ENCODE measurements at places on chromosomes 7 and 10.
A peak's percentile ranks its signal among the peaks of the same experiment; 100 is the strongest.

GRCh38 chr7:36034020-36034419, 119.0 kb upstream of the EEPD1 start:
- no peak for DNase-seq

GRCh38 chr10:58674251-58674650, 161.6 kb downstream of the BICC1 start:
- DNase-seq: no peak

DNA sequence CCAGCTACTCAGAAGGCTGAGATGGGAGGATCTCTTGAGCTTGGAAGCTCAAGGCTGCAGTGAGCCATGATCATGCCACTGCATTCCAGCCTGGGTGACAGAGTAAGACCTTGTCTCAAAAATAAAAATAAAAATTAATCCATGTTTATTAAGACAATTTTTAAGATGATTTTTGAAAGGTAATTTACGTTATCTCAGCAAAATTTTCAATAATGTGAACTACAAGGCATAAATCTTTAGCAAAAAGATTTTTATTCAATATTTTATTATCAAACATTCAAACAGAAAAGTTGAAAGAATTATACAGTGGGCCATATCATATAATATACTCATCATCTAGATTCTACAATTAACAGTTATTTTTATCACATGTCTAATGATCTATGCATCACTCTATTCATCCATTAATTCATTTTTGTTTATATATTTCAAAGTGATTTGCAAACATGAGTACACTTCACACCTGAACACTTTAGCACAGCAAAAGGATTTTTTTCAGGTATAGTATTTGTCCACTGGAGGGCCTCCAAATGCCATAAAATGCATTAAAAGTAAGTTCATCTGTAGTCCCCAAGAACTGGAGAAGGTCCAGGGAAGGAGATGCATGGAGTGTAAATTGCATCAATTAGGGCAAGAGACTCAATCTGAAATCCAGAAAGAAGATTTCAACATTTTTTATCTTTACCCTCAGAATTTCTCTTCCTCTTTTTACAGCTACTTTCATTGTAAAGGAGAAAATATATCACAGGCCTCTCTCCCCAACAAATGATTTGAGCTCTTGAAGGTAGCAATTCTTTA, 38.6 kb upstream of the RSBN1L start:
- no peak for DNase-seq

DNA sequence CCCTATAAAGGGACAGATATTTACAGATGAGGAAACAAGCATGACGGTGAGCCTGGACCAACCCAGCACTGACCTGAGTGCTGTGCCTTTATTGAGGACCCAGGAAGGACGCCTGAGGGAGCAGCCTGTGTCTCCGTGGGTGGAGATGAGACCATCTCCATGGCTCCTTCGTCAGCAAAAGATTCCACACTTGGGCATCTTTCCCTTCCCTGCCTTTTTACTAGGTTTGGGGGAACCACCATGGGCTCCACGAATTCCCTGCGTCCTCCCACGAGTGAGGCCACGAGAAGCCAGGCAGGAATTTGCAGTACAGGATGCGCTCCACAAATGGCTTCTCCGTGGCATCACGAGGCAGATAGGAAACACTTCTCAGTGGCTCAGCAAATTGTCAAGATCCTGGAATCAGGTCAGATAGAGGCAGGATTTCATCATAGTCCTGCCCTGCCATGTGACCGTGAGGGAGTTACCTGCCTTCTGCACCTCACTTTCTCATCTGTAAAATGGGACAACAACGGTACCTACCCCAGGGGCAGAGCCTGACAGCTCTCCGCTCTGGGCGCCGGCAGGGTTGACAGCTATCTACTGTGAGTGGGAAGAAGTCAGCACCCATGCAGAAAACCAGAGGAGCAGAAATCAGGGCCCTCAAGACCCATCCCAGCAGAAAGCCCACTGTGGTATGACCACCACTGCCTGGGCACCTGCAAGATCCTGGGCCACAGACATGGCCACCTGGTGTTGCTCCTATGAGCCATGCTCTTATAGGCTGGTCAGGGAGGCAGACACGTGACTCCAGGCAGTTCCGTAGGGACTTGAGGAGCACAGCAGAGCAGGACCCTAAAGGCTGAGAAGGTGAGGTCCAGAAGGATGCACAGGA, 80.1 kb downstream of the GRID1 start:
- DNase-seq: peak; percentile 29

- no peak for DNase-seq
Observed at GRCh38 chr7:26429168-26429567, 137.5 kb downstream of the SNX10 start.

GRCh38 chr7:121385800-121386179, 10.3 kb downstream of the FAM3C start:
- DNase-seq: no peak

- DNase-seq: no peak
Observed at GRCh38 chr7:131045526-131045925, 282.1 kb upstream of the MKLN1 start.

GRCh38 chr10:2887391-2888070, 179.8 kb upstream of the PFKP start:
- no peak for DNase-seq

- DNase-seq: no peak
Observed at GRCh38 chr7:8702807-8703206, 269.4 kb downstream of the NXPH1 start.

DNA sequence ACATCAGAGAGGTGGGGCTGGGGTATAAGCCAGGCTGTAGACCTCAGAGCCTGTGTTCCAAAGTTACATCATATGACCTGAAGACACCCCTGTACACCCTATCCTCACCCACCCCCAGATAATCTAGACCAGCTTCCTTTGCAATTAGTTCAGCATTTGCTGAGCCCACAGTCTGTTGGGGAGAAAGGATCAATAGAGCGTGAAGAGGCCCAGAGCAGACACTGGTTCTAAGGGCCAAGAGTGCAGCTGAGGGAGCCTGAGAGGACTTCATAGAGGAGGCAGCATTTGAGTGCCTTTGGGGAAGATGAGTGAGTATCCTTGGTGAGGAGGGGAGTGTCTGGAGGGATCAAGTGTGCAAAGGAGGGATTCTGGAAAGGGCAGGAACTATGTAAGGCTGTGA, 58.6 kb downstream of the PRF1 start:
- DNase-seq: no peak

DNA sequence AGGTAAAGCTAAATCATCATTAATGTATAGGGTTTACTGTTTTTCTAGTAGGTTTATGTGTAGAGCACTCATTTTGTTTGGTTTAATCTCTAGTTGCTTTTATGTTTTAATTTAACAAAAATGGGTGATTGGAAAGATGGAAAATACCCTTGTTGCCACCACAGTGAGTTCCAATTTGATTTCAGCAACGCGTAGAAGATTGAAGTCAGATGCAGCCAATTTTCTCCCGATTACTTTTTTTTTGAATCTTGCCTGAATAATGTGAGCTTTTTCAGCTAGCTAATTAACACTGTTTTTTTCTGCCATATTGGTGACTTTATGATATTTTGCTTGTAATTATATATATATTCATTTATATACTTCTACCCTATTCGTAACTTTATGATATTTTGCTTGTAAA, 293.8 kb downstream of the SDK1 start:
- DNase-seq: no peak

DNA sequence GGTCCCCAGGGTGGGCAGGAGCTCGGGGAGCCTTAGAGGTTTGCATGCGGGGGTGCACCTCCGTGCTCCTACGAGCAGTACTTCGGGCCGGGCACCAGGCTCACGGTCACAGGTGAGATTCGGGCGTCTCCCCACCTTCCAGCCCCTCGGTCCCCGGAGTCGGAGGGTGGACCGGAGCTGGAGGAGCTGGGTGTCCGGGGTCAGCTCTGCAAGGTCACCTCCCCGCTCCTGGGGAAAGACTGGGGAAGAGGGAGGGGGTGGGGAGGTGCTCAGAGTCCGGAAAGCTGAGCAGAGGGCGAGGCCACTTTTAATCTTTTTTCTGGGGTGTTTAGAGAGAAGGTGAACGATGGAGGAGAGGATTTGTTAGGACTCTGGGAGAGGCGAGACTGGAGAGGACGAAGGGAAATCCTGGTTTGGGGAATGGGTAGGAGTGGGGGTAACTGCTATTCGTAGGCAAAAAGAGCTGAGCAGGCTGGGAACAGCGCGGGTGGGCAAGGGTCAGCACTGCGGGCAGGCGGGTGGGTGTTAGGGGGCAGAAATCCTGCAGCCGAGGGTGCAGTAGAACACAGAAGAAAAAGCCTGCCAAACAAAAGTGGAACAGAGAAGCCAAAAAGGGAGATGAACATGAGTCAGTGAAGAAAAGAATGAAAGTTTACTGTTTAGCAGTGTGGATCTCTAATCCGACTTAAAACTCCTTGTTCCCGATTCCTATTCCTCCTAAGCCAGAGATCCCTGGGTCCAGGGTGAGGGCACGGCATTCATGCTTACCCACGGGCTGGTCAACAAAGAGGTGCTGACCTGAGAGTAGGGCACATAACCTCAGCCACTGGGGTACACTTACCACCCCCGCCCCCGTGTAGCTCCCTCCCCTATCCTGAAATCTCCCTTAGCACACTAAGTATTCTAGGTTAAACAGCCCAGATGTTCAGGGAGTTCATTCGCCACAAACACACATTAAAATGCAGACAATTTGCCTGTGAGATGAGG, 26.9 kb downstream of the PRSS2 start:
- no peak for DNase-seq

GRCh38 chr7:128914566-128915151, 4.2 kb upstream of the KCP start:
- peak; percentile 61 for DNase-seq

DNA sequence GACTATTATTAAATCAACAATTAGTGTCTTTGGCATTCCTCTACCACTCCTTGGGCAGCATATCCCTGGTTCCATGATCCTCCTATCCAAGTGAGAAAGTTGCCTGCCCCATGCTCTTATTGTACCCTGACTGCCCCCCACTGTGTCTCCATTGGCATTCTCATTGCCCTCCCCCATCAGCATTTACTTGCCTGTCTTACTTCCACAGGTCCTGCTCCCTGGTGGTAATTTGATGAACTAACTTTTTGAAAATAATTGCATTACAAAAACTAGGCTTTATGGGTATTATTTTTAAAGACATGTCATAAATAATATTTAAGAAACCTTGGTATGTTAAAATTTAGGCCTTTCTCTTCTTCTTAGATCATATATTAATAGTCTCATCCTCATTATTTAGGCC, 346.4 kb downstream of the PCLO start:
- no peak for DNase-seq

- no peak for DNase-seq
Observed at GRCh38 chr7:135712182-135712782, 15.7 kb downstream of the SLC13A4 start.

DNA sequence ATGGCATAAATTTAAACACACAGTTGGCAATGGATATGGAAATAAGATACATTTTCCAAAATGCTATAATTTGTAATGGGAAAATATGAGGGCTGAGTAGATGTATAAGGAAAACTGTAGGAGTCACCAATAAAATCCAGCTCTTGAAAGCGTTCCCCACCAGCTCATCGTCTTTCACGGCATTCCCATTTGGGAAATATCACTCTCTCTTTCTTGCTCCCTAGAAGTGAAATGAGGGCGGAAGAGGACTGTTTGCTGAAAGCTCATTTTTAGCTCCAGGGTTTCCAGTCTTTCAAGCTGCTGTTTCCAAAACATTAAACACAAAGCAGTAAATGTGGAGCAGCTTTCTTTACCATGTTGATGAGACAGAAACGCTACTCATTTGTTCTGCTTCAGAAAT, 104.6 kb upstream of the SFMBT2 start:
- DNase-seq: no peak

GRCh38 chr7:31642681-31643115, 44.3 kb upstream of the PPP1R17 start:
- DNase-seq: no peak

DNA sequence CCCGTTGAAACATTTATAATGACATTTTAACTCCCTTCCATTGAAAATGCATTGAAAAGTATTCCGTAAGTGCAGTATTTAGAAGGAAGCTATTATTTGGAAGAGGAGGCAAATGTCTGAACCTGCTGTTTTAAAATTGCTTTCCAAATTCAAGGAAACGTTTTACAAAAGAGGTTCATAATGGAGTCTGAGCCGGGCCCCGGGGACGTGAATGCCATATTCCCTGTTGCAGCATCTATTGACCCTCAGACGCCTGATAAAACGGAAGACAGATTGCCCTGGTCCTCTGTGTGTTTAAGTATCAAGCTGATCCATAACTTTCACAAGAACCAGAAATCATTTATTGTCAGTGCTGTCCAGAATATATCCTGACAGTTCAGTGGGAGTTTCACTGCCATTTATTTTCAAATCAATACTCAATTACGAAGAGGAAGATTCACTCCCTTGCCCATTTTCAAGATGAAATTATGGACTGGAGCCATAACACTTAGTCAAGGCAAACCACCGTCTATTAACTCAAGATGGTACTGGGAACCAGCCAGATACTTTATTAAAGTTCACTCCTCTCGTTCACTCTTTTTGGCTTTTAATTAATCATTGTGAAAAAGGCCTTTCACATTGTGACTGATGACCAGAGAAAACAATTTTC, 435.7 kb upstream of the PFKP start:
- DNase-seq: no peak

- DNase-seq: no peak
Observed at GRCh38 chr10:117734731-117735405, 192.3 kb downstream of the EMX2 start.

DNA sequence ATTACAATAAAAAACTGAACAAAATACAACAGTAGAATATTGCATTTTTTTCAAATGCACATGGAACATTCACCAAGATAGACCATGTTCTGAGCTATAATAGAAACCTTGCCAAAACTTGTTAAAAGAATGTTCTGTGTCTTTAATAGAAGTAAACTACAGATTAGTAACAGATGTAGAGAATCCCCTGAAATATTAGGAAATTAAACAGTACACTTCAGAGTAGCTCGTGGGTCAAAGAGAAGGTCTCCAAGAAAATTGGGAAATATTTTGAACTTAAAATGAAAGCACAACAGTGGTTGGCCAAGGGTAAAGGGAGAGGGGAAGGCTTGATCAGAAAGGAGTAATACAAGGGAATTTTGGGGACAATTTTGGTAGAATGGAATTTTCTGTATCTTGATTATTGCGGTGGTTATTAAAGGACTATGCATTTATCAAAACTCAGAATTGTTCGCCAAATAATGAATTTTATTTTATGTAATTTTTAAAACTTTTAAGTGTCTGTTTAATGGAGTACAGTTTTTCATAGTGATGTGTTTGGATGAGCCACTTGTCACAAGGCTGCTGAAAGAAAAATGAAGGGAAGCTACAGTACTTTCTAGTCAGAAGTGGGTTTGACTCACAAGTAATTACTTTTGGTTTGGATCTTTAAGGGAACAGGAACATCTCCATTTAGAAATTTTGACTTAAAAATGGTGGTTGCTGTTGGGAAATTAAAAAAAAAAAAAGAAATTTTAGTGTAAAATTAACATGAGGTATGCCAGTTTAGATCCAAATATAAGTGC, 10.2 kb downstream of the PLEKHA8 start:
- DNase-seq: no peak

- no peak for DNase-seq
Observed at GRCh38 chr10:3747248-3747960, 37.6 kb downstream of the KLF6 start.

Measured in H1 (cell line).